AG09319 (cell line): ENCODE measurements at places on chromosomes 2 and 18.

GRCh38 chr2:215420471-215420935 lies 15.4 kb downstream of the FN1 start:
- no peak for DNase-seq

GRCh38 chr2:55111230-55111569 lies 60.9 kb upstream of the RTN4 start:
- no peak for DNase-seq

DNA sequence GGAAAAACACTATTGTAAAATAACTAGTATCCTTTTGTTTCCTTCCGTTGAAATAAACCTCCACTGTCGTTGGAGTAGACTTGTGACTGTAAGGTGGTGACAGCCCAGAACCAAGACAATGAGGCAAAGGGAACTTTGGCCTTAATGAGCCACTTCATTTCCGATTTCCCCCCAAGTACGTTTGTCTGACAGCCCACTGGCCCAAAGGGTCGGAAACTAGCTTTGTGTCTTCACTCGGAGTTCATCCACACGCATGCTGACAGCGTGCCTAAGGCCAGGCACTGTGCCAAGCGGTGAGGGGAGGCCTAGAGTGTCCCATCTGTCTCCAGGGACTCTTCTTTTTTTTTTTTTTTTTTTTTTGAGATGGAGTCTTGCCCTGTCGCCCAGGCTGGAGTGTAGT lies 21.0 kb downstream of the HJURP start:
- no peak for DNase-seq

DNA sequence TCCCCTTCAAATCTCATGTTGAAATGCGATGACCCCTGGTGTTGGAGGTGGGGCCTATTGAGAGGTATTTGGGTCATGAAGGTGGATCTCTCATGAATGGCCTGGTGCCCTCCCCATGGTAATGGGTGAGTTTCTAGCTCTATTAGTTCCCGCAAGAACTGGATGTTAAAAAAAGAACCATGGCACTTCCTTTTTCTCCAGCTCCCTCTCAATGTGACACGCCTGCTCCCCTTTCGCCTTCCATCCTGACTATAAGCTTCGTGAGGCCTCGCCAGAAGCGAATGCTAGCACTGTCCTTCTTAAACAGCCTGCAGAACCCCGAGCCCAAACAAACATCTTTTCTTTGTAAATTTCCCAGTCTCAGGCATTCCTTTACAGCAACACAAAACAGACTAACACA lies 303.2 kb upstream of the REV1 start:
- DNase-seq = no peak

GRCh38 chr2:233285921-233286320 lies 21.7 kb upstream of the SAG start:
- DNase-seq = no peak

DNA sequence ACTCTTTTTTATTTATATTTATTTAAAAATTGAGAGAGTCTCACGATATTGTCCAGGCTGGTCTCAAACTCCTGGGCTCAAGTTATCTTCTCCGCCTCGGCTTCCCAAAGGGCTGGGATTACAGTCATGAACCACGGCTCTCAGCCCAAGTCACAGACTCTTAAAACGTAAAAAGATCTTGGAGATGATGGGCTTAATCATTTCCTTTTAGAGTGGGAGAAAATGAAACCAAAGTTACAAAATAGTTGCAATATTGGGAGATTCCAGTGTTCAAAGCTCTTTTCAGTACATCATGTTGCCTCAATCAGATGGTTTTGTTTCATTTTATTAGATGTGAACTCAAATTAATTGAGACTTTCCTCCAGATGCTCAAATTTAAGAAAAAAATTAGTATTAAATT lies 151.4 kb upstream of the XPO1 start:
- no peak for DNase-seq

GRCh38 chr18:9521770-9522169 lies 46.5 kb downstream of the RALBP1 start:
- no peak for DNase-seq

DNA sequence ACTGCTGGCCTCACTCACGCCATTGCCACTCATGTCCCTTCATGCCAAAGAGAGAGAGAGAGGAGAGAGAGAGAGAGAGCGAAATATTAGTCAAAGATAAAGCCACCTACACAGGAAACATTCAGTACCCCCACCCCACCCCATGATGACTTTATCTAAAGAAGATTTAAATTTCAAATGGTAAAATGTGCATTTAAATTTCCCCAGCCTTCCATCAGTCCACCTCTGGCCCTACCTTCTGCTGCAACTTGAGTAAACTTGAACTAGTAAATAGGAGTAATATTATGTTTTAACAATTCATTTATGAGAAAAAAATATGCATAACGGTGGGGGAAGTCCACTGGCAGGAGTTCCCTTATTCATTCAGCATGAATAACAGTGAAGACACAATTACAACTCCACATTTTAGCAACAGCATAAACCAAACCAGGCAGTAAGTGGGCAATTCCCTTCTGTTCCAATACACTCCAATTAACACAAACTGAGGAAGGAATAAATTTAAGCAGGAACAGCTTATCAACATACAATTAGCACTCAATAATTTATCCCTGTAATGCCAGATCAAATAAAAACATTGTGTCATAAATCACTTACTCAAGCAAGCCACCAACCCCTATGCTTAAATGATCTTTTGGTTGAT lies 264.2 kb downstream of the LNPK start:
- no peak for DNase-seq

DNA sequence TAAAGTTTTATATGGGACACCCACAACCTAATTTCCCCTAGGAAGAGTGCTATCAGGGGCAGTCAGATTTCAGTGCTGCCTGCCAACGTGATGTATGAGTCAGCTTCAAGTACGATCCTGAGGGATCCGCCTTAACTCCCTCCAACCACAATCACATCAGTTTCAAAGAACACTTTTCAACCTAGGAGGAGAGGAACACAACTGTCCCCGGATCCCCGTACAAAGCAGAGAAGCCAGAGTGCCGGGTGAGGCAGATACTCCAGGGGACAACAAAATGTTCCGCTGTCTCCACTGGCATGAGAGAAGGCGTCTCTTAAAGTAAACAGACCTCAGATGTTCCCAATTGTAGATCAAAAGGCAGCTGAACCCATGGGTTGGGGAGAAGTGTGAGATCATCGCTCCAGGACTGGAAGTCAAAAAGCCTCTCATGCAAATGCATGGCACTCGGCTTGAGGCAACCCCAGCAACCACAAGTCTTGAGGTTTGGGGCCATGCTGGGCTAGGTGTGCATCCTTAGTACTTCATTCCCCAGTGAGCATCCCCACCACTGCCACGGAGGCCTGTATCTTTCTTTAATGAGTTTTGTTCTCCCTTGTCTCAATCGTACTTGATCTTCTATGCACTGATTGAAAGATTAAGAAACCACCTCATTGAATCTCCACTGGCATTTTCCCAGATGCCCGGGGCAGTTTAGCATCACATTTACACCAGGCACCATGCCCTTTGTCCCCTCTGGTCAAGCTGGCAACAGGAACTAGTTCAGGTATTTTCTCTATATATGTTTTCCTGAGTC lies 91.0 kb upstream of the CCBE1 start:
- no peak for DNase-seq

DNA sequence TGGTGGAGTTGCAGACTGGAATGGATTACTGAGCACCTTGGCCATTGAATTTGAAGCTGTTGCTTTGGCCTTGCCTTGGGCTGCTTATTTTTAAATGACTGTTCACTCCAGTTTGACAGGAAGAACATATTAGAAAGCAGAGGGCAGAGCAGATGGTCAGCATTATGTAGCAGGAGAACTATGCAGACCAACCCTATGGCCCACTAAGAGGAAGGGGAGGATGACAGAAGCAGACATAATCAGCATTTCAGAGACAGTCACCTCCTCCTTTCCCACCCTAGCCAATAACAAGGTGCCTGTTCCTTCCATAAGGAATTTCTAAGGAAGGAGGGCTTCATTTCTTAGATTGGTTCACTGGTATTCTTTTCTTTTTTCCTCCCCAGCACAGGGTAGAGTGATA lies 2.4 kb downstream of the CHRNA1 start:
- DNase-seq = no peak

DNA sequence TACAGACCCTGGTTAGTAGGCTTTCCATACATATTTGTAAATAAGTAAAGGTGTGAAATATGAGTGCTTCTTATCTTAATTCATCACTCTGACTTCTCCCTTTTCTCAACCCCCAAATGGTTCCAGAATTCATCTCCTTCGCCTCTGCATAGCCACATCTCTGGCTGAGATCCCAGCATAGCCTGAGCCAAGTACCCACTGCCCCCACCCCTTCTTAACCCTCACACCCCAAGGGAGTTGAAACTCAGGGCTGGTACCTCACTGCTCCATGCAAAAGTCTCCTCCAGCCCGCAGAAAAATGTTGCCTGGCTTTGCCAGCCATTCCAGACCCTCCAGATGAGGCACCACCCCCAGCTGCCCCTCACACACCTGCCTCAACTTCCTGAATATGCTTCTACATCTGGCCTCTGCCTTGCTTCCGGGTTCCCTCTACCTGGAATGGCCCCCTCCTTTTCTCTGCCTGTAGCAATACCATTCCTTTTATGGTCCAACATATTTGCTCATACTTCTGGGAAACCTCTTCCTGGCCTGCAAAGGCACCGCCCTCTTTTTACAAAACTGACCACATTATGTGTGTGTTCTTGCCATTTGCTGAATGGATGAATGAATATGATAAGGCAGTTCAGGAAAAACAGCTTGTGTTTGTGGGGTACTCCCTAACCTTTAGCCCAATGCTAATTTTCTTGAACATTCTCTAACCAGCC lies 112.8 kb downstream of the CELF4 start:
- no peak for DNase-seq

GRCh38 chr2:62300925-62301324 lies 105.0 kb downstream of the B3GNT2 start:
- no peak for DNase-seq

DNA sequence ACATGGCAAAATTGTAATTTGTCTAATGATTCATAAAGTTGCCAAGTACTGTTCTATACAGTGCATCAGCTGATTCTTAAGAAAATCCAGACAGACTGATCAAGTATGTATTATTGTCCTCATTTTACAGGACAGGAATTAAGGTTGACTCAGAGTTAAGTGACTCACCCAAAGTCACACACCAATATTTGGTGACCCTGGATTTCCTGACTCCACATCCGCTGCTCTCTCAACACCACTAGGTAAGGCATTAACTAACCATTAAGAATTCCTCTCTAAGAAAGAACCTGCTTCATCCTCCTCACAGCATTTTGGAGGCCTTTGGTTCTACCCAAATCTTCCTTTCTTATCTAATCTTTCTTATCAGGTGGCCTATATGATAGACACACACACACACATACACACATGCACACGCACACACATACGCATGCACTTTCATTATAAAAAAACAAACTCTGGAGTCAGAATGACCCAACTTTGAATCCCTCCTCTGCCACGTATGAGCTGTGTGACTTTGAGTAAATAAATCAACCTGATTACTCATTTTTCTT lies 150.8 kb downstream of the ANKRD44 start:
- DNase-seq = no peak

GRCh38 chr2:33116799-33117198 lies 170.0 kb downstream of the LTBP1 start:
- no peak for DNase-seq

DNA sequence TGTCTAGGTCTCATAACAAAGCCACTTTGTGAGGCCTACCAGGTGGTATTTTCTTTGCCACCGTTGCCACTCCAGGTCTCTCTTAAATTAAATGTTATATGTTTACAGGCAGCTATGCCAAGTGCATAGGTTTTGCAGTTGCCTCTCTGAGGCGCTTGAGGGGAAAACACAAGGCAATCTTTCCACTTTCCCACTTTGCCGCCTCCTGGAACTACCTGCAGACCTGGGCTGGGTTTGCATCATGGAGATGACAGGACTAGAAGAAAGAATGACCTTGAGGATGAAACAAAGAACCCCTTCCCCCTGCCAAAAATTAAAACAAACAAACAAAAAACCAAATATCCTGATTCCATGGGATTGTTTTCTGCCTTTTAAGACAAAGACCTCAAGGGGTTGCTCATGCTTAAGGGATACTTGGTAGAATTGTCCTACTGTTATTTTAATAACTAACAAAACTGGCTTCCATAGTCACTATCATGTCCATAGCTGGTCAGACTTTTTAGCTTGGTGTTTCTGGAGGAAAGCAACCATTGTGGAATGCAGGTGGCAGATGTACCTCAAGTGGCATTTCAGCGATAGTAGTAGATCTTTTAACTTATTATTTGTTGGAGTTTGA lies 159.9 kb downstream of the PRPF40A start:
- DNase-seq = no peak

DNA sequence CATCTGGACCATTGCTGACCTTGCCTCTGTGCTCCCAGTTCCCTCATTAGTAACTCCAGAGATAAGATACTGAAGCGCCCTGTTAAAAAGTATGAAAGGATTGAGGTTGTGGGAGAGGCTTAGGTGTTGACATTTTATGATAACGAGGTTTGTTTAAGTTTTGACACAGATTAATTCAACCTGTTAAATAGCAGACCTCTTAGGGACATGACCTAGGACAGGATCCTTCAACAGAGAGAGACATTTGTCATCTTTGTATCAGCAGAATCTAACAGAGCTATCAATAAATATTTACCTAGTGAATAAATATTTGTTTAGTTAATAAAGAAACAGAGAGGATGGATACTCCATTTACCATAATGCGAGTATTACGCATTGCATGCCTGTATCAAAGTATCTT lies 99.5 kb downstream of the DCC start:
- no peak for DNase-seq

DNA sequence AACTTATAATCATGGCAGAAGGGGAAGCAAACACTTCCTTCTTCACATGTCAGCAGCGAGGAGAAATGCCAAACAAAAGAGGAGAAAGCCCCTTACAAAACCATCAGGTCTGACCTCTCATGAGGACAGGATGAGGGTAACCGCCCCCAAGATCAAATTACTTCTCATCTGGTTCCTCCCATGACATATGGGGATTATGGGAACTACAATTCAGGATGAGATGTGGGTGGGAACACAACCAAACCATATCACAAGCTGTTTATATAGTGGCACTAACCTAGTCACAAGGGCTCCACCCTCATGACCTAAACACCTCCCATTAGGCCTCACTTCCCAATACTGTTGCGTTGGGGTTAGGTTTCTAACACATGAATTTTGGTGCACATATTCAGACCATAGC lies 110.0 kb downstream of the OSBPL6 start:
- no peak for DNase-seq

GRCh38 chr2:187532333-187533120 lies 21.7 kb downstream of the TFPI start:
- DNase-seq = no peak

- DNase-seq = no peak
Measured at GRCh38 chr18:12420821-12421421, 13.2 kb downstream of the PRELID3A start.
